ENCODE measurements at places on chromosomes 5 and 9. TPM values are rescaled to one million over a fixed set of nuclear protein-coding genes. Genes with fewer than 3 reads are reported as not detected.

Gene NR6A1
- 13.0 TPM for total RNA-seq

Gene CNTLN
- total RNA-seq, result 3.6 TPM

Gene ZFP37
- total RNA-seq, result 0.90 TPM

Gene DDX4
- total RNA-seq, result not detected

Gene RNF183
- 0.92 TPM for total RNA-seq

Gene PCDHA1
- total RNA-seq, result not detected

Gene LCN9
- total RNA-seq, result not detected

Gene LAMC3
- 0.38 TPM for total RNA-seq

Gene ANKRD31
- total RNA-seq, result 0.48 TPM

Gene GLDC
- total RNA-seq, result 1.5 TPM

Gene MLANA
- total RNA-seq, result not detected

Gene SPEF2
- total RNA-seq, result 7.5 TPM

Gene ZNF618
- 0.23 TPM for total RNA-seq

Gene SOX30
- not detected for total RNA-seq

Gene SLC4A9
- total RNA-seq, result 0.20 TPM

Gene SPINK4
- total RNA-seq, result not detected

Gene SLC25A51
- 12.7 TPM for total RNA-seq

Gene LRRTM2
- total RNA-seq, result not detected

Gene DNAJB5
- 0.79 TPM for total RNA-seq

Gene AIF1L
- total RNA-seq, result 85.2 TPM

Gene SLC6A19
- total RNA-seq, result not detected

Gene ZSWIM6
- 9.7 TPM for total RNA-seq

Gene PCDHGA6
- 0.17 TPM for total RNA-seq

Gene SLC28A3
- total RNA-seq, result 0.08 TPM

Gene COL15A1
- not detected for total RNA-seq

Gene WDR31
- 12.9 TPM for total RNA-seq

Gene C5orf58
- total RNA-seq, result not detected

Gene HMCN2
- total RNA-seq, result 1.6 TPM

Gene PCDHGB2
- 0.28 TPM for total RNA-seq

Gene CD180
- not detected for total RNA-seq

Gene PCDHA3
- not detected for total RNA-seq

Gene TLE1
- total RNA-seq, result 80.9 TPM

Gene MARCOL
- not detected for total RNA-seq
